ENCODE measurements at places on chromosomes 4 and X. TPM values are rescaled to one million over a fixed set of nuclear protein-coding genes. Genes with fewer than 3 reads are reported as not detected.

- no peaks in the 10 kb centered on the region for H3K36me3 ChIP-seq
- H3K4me3 ChIP-seq, result no peak overlapping the region
- H3K27ac ChIP-seq, result no peak overlapping the region
- H3K27me3 ChIP-seq, result no peaks in the 10 kb centered on the region
- no peak for DNase-seq
These were observed 212.7 kb downstream of the SHOX start for GRCh38 chrX:843306-843705.

DNA sequence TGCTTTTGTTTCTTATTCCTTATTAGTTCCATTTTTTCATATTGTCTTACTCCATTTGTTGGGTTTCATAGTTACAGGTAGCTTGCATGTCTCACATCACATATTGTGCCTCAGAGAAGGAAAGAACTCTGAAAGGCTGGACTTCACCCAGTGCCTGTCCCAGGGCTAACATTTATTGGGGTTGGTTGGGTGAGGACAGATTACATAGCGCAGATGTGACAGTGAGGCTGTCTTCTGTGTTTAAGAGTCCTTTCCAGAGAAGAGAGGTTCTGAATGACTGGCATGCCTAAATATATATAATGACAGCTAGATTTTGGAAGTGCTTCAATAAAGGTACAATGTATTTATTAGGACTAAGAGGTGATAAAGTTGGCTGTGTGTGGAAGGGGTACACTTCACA is 2.7 kb downstream of the ZNF330 start:
- H3K27ac ChIP-seq, result no peak overlapping the region
- H3K27me3 ChIP-seq, result peaks cover 3% of the 10 kb centered on the region
- peaks cover 34% of the 10 kb centered on the region for H3K36me3 ChIP-seq
- H3K4me3 ChIP-seq, result no peak overlapping the region

- no peak overlapping the region for H3K4me3 ChIP-seq
- H3K27ac ChIP-seq, result peak overlapping the region; percentile 51
- peaks cover 29% of the 10 kb centered on the region for H3K4me1 ChIP-seq
- peaks cover 41% of the 10 kb centered on the region for H3K36me3 ChIP-seq
These were observed 17.7 kb downstream of the OGT start for GRCh38 chrX:71550578-71550977.

The SLC9B1 gene
- total RNA-seq, result 2.4 TPM

DNA sequence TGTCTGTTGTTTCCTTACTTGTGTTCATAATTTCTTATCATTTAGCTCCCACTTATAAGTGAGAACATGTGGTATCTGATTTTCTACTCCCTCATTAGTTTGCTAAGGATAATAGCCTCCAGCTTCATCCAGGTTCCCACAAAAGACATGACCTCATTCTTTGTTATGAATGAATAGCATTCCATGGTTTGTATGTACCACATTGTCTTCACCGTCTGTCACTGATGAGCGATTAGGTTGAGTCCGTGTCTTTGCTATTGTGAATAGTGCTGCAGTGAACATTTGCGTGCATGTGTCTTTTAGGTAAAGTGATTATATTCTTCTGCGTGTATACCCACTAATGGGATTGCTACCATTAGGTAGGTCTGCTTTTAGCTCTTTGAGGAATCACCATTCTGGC is 624.3 kb upstream of the EPHA5 start:
- no peak overlapping the region for H3K4me3 ChIP-seq
- no peaks in the 10 kb centered on the region for H3K27me3 ChIP-seq
- no peaks in the 10 kb centered on the region for H3K36me3 ChIP-seq
- no peak overlapping the region for H3K27ac ChIP-seq

- H3K27ac ChIP-seq, result no peak overlapping the region
- H3K4me1 ChIP-seq, result no peaks in the 10 kb centered on the region
- DNase-seq, result no peak
- H3K27me3 ChIP-seq, result peaks cover 7% of the 10 kb centered on the region
- H3K36me3 ChIP-seq, result no peaks in the 10 kb centered on the region
These were observed 56.2 kb downstream of the SMIM20 start for GRCh38 chr4:25970226-25970675.

- H3K27me3 ChIP-seq, result peaks cover 1% of the 10 kb centered on the region
- no peak overlapping the region for H3K27ac ChIP-seq
- no peak overlapping the region for H3K4me3 ChIP-seq
- no peaks in the 10 kb centered on the region for H3K4me1 ChIP-seq
These were observed 10.0 kb upstream of the ANOS1 start for GRCh38 chrX:8741981-8742380.

The C4orf51 gene
- total RNA-seq, result not detected

The DACH2 gene
- not detected for total RNA-seq

DNA sequence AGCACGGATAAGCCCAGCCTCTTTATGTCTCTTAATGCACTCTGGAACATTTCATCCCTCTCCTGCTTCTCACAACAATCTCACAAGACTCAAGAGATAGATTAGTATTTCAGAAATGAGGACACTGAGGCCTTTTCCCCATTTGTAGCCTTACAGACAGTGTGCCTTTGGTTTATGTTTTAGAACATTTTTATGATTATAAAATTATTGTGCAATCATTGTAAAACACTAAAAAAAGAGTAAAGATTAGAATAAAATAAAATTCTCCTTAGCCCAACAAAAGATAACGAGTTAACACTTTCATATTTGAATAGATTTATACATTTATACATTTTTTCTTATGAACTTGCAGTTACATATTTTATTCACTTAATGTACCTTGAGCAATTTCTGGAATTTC is 748.7 kb downstream of the TRIML1 start:
- H3K27me3 ChIP-seq, result no peaks in the 10 kb centered on the region
- H3K27ac ChIP-seq, result no peak overlapping the region
- H3K36me3 ChIP-seq, result no peaks in the 10 kb centered on the region
- H3K4me1 ChIP-seq, result no peaks in the 10 kb centered on the region
- H3K4me3 ChIP-seq, result no peak overlapping the region
- no peak for DNase-seq

GRCh38 chr4:168183717-168184571 is 91.6 kb downstream of the ANXA10 start:
- no peak overlapping the region for H3K27ac ChIP-seq
- H3K36me3 ChIP-seq, result no peaks in the 10 kb centered on the region
- H3K27me3 ChIP-seq, result no peaks in the 10 kb centered on the region
- no peak overlapping the region for H3K4me3 ChIP-seq
- no peak for DNase-seq
- H3K4me1 ChIP-seq, result no peaks in the 10 kb centered on the region

- H3K4me3 ChIP-seq, result no peak overlapping the region
- no peak for DNase-seq
- peaks cover 16% of the 10 kb centered on the region for H3K36me3 ChIP-seq
- peaks cover 35% of the 10 kb centered on the region for H3K4me1 ChIP-seq
- no peaks in the 10 kb centered on the region for H3K27me3 ChIP-seq
- H3K27ac ChIP-seq, result no peak overlapping the region
These were observed 60.9 kb downstream of the CAMK2D start for GRCh38 chr4:113700602-113701150.

The UCP1 gene
- not detected for total RNA-seq

DNA sequence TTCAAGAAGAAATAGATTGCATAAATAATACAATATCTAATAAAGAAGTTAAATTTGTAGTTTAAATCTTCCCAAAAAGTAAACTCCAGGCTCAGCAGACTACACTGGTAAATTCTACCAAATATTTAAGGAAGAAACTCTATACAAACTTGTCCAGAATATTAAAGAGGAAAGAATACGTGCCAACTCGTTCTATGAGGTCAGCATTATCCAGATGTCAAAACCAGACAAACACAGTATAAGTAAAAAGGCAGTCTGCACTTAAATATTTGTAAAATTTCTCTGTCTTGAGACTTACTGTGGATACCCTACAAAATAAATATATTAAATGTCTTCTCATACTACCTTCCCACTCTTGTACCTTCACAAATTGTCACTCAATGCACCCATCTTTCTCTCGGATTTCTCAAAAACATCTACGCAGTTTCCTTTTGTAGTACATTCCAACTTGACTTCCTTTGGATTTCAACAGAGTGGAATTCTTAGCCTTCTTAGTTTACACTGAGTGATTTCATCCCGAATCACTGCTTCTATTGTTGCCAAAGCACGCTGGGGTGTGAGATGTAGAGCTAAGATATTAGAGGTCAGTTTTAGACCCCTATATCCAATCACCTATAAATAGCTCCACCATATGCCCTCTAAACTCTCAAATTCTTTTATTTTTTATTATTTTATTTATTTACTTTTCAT is 71.6 kb upstream of the MAB21L2 start:
- DNase-seq, result no peak
- no peaks in the 10 kb centered on the region for H3K4me1 ChIP-seq
- H3K4me3 ChIP-seq, result no peak overlapping the region
- H3K27me3 ChIP-seq, result no peaks in the 10 kb centered on the region
- no peak overlapping the region for H3K27ac ChIP-seq

The SHROOM2 gene
- not detected for total RNA-seq

DNA sequence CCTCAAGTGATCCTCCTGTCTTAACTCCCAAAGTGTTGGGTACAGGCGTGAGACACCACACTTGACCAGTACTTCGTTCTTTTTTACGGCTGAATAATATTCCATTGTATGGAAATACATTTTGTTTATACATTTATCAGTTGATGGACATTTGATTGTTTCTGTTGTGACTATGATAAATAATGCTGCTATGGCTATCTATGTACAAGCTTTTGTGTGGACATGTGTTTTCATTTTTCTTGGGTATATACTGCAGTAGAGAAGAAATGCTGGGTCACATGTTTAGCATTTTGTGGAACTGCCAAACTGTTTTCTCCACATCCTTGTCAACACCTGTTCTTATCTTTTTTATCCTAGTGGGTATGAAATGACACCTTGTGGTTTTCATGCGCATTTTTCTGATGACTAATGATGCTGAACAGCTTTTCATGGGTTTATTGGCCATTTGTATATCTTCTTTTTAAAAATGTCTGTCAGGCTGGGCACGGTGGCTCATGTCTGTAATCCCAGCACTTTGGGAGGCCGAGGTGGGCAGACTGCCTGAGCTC is 37.3 kb downstream of the SAT1 start:
- H3K4me1 ChIP-seq, result no peaks in the 10 kb centered on the region
- H3K27me3 ChIP-seq, result no peaks in the 10 kb centered on the region
- DNase-seq, result no peak
- H3K36me3 ChIP-seq, result no peaks in the 10 kb centered on the region
- H3K4me3 ChIP-seq, result no peak overlapping the region

DNA sequence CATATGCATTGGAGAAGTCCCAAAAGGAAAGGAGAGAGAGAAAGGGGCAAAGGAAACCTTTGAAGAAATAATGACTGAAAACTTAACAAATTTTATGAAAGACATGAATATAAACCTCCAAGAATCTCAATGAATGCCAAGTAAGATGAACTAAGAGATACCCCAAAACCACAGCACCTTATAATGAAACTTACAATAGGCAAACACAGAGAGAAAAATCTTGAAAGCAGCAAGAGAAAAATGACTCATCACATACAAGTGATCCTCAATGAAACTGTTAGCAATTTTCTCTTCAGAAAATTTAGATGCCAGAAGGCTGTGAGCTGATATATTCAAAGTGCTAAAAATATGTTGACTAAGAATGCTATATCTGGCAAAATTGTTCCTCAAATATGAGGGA is 10.1 kb downstream of the SMIM10L2A start:
- H3K27me3 ChIP-seq, result peaks cover 1% of the 10 kb centered on the region
- no peak overlapping the region for H3K4me3 ChIP-seq
- peaks cover 1% of the 10 kb centered on the region for H3K36me3 ChIP-seq
- peaks cover 10% of the 10 kb centered on the region for H3K4me1 ChIP-seq
- no peak for DNase-seq

- H3K36me3 ChIP-seq, result no peaks in the 10 kb centered on the region
- peaks cover 2% of the 10 kb centered on the region for H3K27me3 ChIP-seq
- no peak for DNase-seq
These were observed 66.3 kb upstream of the TRIM2 start for GRCh38 chr4:153137677-153138630.

The BBS7 gene
- total RNA-seq, result 17.9 TPM

The TMPRSS11B gene
- not detected for total RNA-seq

DNA sequence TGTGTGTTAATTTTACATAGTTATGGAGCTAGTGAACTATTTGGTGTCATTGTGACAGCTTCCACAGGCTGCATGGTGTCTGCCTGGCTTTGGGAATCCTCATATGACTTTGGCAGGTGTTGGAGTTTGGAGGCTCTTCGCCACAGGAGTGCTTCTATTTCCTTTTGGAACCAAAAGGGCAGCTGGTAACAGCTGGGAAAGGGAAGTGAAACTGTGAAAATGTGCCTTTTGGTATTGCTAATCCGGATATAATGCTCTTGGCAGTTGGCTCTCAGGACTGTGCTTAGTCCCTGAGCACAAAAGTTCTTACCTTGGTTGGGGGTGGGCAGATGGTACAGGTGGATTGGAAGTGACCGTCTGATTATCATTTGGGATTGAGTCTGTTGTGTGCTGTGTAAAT is 18.1 kb downstream of the OFD1 start:
- H3K4me1 ChIP-seq, result peaks cover 34% of the 10 kb centered on the region
- no peaks in the 10 kb centered on the region for H3K27me3 ChIP-seq
- no peak overlapping the region for H3K27ac ChIP-seq
- peaks cover 10% of the 10 kb centered on the region for H3K36me3 ChIP-seq
- no peak overlapping the region for H3K4me3 ChIP-seq
- no peak for DNase-seq

DNA sequence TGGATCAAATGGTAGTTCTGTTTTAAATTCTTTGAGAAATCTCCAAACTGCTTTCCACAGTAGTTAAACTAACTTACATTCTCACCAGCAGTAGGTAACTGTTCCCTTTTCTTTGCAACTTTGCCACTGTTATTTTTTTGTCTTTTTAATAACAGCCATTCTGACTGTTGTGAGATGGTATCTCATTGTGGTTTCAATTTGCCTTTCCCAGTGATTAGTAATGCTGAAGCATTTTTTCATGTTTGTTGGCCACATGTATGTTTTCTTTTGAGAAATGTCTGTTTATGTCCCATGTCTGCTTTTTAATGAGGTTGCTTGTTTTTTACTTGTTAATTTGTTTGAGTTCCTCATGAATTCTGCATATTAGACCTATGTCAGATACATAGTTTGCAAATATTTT is 198.8 kb downstream of the RAB28 start:
- H3K27ac ChIP-seq, result no peak overlapping the region
- no peak overlapping the region for H3K4me3 ChIP-seq
- no peaks in the 10 kb centered on the region for H3K4me1 ChIP-seq
- DNase-seq, result no peak

GRCh38 chrX:38403834-38404233 is 51.4 kb downstream of the OTC start:
- H3K27me3 ChIP-seq, result no peaks in the 10 kb centered on the region
- H3K4me1 ChIP-seq, result no peaks in the 10 kb centered on the region
- no peaks in the 10 kb centered on the region for H3K36me3 ChIP-seq

The LNX1 gene
- not detected for total RNA-seq

DNA sequence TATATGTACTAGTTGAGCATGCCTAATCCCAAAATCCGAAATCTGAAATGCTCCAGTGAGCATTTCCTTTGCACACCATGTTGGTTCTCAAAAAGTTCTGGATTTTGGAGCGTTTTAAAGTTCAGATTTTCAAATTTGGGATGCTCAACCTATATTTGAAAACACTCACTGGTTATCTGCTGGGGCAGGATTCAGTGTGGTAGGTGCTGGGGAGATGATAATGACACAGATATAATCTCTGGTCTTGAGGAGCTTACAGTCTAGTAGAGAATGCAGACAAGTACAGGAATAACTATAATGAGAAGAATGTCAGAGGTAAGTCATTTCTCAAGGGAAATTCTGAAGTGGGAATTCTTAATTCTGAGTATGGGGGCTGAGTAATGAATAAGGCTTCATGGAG is 59.4 kb upstream of the CITED1 start:
- peaks cover 2% of the 10 kb centered on the region for H3K36me3 ChIP-seq
- no peak overlapping the region for H3K27ac ChIP-seq
- no peaks in the 10 kb centered on the region for H3K27me3 ChIP-seq
- H3K4me3 ChIP-seq, result no peak overlapping the region
- DNase-seq, result no peak
- H3K4me1 ChIP-seq, result no peaks in the 10 kb centered on the region

- H3K4me1 ChIP-seq, result no peaks in the 10 kb centered on the region
- H3K27ac ChIP-seq, result no peak overlapping the region
- H3K36me3 ChIP-seq, result no peaks in the 10 kb centered on the region
- no peaks in the 10 kb centered on the region for H3K27me3 ChIP-seq
These were observed 726.5 kb downstream of the FAM133A start for GRCh38 chrX:94400488-94400887.

Data from activated CD4-positive, alpha-beta memory T cell treated with anti-CD3 and anti-CD28 coated beads for 36 hours (primary cell).